Esophagus muscularis mucosa (tissue), 4 donors: ENCODE measurements at places on chromosomes 13 and 19.

GRCh38 chr19:1858412-1859081, 4.8 kb downstream of the KLF16 start:
- no peak for DNase-seq

DNA sequence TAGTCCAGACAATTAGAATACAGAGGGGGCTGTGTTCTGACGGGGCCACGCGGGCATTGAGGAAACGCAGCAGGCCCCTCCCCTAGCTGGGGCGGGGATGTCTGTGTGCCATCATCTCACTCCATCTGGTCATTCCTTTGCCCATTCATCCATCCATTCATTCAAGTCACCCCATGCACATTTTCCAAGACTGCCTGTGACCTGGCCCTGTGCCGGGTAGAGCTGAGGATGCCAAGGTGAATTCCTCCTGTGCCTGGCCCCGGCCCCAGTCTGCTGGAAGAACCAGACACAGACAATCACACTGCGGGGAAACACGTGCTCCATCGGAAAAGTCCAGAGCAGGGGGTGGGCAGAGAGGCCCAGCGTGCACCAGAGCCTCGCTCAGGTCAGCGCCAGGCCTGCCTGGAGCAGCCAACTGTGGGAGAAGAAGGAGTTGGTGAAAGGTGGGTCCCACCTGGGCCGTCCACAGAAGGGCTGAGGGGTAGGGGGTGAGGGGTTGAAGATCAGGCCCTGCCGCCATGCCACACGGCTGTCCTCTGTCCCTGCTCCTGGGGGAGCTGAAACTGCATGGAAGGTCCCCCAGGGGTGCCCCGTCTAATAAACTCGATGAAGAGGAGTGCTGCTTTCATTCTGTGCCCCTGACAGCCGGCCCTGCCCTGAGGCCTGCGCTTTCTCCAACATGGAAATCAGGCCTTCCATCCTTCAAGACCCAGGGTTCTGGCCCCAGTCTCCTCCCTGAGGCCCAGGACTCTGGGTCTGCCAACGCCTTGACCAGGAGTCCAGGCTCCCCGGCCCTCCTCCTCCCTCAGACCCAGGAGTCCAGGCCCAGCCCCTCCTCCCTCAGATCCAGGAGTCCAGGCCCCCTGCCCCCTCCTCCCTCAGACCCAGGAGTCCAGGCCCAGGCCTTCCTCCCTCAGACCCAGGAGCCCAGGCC, 1.6 kb upstream of the CACNG6 start:
- DNase-seq: no peak

DNA sequence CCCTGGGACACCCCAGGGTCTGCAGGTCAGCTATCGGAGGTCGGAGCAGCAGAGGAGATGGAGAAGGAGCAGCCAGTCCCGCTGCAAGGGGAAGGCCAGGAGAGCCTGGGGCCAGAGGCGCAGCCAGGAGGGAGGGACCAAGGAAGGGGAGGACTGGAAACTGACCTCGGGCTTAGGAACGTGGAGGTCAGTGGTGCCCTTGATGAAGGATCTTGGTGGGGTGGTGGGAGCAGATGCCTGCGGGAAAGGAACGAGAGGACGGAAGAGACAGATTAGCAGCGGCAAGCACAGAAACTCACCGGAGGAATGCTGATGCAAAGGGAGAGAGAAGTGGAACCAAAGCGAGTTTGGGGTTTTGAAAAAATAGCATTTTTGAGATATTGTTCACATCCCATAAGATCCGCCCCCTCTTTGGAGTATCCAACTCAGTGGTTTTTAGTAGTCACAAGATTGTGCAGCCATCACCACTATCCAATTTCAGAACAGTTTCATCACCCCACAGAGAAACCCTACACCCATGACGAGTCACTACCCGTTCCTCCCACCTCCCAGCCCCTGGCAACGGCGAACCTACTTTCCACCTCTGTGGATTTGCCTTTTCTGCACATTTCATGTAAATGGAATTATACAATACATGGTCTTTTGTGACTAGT, 22.1 kb downstream of the PLEKHF1 start:
- DNase-seq: no peak

- no peak for DNase-seq
Observed at GRCh38 chr13:102901056-102901455, 55.2 kb downstream of the ERCC5 start.

- no peak for DNase-seq
Observed at GRCh38 chr19:15010501-15011300, 31.0 kb upstream of the SLC1A6 start.
